Right forelimb (tissue), 1 donor: ENCODE measurements at places on chromosomes 1 and 21.

GRCh38 chr1:23148084-23148483, 20.6 kb downstream of the LUZP1 start:
- no peak for DNase-seq

- no peak for DNase-seq
Measured at GRCh38 chr1:230858918-230859729, 9.2 kb downstream of the C1orf198 start.

- no peak for DNase-seq
Measured at GRCh38 chr1:226520640-226521355, 27.8 kb upstream of the STUM start.

GRCh38 chr1:178530037-178530402, 17.1 kb downstream of the TEX35 start:
- no peak for DNase-seq

DNA sequence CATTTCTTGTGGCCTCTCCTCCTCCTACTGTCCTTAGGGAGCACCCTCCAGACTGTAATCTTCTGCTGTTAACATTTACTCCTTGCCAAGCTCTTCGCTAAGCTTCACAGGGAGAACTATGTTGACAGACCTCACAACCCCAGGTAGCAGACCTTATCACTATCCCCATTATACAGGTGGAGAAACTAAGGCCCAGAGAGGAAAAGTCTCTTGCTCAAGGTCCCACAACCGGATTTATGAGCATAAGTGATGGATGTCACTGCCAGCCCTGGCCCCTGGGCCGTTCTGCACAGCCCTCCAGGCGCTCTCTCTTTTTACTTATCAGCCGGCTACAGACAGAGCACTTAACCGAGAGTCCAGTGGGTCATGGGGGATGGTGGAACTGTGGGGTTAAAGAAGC, 18.1 kb downstream of the LYPD8 start:
- no peak for DNase-seq

DNA sequence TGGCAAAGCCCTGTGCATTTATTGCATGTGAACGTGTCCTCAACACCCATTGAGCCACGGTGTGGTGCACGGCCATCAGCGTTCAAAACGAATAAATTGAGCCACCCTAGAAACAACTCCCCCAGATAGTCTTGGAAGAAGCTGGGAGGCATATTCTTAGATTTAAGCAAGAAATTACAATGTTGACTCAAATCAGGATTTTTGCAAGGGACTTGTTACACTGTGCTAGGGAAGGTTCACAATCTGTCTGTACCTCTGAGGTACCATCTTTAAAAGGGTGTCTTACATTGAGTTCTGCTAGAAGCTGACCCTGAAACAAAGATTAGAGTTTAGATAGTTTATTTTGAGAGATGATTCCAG, 16.2 kb downstream of the CD247 start:
- DNase-seq, result no peak

DNA sequence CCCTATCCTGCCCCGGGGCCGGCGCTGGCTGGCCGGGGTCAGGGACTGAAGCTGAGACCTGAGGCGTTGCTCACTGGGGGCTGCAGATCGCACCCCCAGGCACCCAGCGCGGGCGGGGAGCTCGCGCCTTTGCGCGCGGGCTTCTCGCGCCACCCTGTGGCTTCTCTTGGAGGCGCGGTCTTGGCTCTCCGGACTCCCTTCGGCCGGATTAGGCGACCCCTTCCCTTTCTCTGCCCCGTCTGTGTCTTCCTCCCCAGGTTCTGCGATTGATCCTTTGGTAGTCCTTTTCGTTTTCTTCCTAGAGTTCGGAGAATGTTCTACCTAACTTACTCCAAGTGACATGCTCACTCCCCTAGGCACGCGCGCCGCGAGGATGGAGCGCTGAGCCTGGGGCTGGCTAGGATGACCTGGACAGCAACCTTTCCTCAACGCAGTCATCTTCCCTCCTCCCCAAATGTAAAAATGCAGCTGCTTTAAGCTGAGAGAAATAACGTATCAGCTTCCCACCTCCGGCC, 495 bp upstream of the NTRK1 start:
- DNase-seq, result peak; percentile 79

- DNase-seq, result no peak
Measured at GRCh38 chr1:192729500-192729899, 79.3 kb upstream of the RGS2 start.

GRCh38 chr1:181894439-181894859, 167.1 kb downstream of the ZNF648 start:
- no peak for DNase-seq
